ENCODE measurements at places on chromosomes 2 and 18.

- no peak for DNase-seq
Observed at GRCh38 chr2:238130696-238131628, 7.5 kb upstream of the KLHL30 start.

DNA sequence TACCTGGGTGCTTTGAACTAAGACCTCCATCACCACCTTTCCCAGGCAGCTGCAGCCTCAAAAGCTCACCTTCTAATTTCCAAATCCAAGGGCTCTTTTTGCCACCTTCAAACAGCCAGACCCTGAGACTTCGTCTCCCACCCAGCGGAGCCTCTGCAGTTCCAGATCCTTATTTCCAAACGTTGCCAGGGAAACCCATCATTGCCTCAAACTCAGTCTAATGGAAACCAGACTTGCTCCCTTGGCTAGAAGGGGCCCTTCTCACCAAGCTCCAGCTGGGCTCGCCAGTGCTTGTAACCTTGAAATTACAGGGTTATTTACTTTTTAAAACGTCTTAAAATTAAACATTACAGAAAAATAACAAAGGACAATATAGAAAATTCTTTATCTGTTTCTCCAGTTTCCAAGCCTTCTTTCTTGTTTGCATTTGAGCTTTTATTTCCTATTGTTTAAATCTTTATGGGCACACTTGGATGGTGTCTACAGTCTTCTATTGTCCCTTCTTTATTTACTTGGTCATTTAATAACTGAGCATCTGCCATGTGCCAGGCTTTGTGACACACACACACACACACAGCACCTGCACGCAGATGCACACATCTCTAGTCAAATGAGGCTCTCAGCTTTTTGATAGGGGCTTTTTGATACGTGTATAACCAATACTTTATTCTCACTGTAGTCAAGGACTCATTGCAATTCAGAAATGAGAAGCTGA, 36.1 kb downstream of the TRPM8 start:
- DNase-seq, result no peak

DNA sequence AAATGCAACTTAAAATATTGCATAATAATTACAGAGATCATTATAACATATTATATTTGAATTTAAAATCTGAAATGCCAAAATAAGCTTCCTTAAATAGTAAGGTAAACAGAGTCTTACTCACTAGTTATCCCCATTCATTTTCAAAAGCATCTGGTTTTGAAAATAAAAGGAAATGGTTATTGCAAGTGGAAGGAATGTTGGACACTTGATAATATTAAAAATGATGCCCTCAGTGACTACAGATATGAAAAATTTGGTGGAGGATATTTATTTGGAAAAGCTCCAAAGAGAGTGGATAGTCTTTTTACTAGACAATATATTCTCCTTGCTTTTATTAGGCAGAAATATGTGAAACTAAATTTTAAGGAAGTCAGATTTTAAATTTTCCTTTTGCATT, 39.7 kb downstream of the CDH19 start:
- DNase-seq, result no peak

- no peak for DNase-seq
Observed at GRCh38 chr18:26460449-26461091, 87.8 kb downstream of the KCTD1 start.

DNA sequence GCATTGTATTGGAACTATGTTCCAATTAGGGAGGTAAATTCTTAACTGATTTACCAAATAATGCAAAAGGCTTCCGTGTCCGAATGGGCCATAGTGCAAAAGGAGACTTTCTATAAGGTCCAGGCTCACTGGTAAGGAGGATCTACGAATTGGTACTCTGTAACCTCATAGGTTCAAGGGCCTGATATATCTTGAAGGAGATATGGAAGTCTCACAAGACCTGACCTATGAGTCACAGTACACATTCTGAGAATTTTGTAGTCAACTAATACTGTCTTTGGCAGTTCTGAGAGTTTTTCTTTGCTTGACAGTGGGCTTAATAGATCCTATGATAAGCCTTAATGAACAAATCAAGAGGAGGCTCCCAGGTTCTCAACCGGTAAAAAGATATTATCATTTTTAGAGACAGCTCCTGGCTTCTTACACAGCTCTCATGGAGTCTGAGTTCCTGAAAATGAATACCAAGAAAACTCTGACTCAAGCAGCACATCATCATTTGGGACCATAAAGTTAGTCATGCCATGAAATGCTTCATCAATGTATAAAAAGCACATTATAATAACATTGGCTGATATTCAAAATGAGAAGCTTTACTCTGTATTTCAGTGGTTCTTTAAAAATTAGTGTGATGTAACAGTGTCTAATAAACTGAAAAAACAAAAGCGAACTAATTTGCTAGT, 1275.2 kb upstream of the CRIM1 start:
- DNase-seq, result no peak

DNA sequence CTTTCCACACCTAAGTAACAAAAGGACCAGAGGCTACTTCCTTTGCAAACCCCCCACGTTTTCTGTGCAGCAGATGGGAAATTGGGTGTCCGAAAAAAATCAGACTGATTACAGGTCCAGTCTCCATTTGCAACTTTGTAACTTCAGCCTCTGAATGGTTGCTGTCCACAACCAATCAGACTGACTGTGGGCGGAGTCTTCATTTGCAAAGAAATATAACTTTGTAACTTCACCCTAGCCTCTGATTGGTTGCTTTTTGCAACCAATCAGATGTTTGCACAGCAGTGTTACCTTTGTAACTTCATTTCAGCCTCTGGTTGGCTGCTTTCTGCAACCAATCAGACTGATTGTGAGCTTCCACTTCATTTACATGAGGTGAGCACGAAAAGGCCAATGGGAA, 27.8 kb upstream of the CACNB4 start:
- no peak for DNase-seq

DNA sequence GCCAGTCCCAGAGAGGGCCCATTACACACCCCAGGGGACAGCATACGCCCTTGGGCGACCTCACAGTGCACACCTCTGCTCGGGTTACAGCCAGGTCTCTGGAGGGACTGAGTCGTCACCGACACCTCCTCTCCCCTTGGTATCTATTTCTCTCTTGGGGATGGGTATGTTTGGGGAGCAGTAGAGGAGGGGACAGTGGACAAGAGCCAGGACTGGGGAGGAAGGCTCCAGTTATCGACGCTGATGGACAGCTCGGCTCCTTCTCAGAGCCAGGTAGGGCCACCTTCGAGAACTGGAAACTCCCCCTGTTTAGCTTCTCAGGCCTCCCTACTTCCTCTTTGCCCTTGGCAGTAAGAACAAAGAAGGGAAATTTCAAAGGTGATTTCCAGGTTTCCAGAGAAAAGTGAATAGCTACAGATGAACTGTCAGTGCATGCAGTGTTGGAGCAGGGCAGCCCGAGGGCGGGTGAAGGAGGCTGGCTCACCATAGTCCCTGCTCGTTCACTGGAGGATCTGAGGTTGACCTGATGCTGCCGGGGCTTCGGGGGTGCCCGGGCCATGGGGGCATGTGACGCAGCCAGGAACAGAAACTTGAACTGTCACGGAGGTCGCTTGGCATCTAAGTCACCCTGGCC, 4.4 kb upstream of the SEMA4C start:
- no peak for DNase-seq

DNA sequence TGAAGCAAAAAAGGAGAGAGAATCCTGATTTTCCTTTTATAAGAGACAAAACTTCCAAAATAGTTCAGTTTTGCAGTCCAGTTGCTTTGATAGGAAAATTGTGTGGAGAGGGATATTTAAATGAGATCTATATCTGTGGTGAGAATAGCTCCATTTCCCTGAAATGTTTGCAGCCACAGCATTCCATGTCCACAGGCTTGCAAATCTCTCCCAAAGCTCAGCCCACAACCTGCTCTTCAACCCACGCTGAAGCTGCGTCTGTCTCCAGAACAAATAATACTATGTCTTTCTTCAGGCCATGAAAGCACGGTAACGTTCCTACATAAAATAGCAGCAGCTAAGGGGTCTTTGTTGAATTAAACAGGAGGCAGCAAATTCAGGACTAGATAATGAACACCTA, 31.8 kb downstream of the TMEM17 start:
- DNase-seq, result no peak

GRCh38 chr2:174026122-174026845, 61.1 kb upstream of the SP3 start:
- DNase-seq, result no peak

DNA sequence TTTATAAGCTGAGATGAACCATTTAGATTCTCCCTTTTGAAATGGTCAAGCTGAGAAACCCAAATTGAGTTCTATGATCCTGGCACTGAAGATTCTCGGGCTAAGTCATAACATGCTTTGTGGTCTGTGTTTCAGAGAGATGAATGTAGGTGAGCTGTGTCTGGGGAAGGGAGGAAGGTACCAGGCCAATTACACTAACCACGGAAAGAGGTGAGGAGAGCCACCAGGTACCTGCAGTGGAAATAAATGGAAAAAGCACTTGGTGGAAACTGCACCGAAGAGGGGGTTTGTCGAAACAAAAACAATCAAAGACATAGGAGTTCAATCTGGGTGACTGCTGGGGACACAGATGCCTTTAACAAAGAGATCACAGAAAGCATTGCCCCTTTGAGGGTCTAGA, 963 bp upstream of the MRPL44 start:
- no peak for DNase-seq

DNA sequence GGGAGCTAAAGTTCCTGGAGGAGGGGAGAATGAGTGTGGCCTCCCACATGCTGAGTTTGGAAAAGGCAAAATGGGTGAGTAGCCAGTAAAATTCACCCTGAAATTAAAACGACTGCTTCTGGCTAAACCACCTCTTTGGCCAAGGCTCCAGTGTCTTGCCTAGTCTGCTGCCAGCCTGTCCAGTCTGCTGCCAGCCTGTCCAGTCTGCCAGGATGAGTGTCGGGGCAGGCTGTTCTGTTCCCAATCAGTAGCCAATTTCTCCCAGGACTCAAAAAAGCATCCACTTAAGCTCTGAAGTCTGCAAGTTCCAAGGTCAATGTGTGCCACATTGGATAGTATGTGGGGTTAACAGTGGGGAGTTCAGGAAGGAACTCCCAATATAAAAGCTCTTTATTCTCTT, 134.6 kb upstream of the KLHL29 start:
- no peak for DNase-seq

Measured in left forelimb (tissue), 1 donor.